Tongue (tissue), 3 donors: ENCODE measurements at places on chromosomes 6 and 20. TPM values are rescaled to one million over a fixed set of nuclear protein-coding genes. Genes with fewer than 3 reads are reported as not detected.

DNA sequence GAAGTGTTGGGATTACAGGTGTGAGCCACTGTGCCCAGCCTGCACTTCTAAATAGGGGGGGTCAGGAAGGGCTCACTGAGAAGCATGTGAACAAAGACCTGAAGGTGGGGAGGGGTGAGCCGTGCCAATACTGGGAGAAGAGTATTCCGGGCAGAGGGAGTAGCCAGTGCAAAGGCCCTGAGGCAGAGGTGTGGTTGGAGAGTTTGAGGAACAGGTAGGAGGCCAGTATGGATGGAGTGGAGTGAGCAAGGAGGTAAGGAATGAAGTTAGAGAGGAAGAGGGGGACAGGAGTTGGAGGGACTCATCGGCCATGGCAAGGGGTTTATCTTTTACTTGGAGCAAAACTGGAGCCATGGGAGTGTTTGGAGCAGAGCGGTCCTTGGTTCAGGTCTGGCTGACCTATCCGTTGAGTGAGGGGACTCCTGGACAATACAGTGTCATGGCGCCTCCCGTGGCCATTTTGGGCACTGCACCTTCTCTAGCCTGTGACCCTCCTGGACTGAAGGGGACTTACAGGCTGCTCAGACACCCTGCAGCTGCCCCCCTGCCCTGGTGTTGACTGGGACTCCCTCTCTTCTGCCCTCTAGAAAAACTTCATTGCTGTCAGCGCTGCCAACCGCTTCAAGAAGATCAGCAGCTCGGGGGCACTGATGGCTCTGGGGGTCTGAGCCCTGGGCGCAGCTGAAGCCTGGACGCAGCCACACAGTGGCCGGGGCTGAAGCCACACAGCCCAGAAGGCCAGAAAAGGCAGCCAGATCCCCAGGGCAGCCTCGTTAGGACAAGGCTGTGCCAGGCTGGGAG lies 12.1 kb downstream of the FOXS1 start:
- DNase-seq: peak; percentile 78

GRCh38 chr6:16539086-16539931 lies 222.0 kb downstream of the ATXN1 start:
- no peak for DNase-seq

- DNase-seq: no peak
Observed at GRCh38 chr6:106466211-106466610, 105.7 kb downstream of the CRYBG1 start.

- no peak for DNase-seq
Observed at GRCh38 chr6:135819665-135820064, 31.8 kb upstream of the PDE7B start.

- DNase-seq: no peak
Observed at GRCh38 chr20:39109933-39110818, 148.0 kb downstream of the DHX35 start.

GRCh38 chr6:85714893-85715530 lies 72.3 kb upstream of the SYNCRIP start:
- no peak for DNase-seq

The TOP1 gene
- 33.6 TPM for total RNA-seq

The MAK gene
- total RNA-seq: 0.21 TPM
